ENCODE measurements at places on chromosomes 4 and X.

DNA sequence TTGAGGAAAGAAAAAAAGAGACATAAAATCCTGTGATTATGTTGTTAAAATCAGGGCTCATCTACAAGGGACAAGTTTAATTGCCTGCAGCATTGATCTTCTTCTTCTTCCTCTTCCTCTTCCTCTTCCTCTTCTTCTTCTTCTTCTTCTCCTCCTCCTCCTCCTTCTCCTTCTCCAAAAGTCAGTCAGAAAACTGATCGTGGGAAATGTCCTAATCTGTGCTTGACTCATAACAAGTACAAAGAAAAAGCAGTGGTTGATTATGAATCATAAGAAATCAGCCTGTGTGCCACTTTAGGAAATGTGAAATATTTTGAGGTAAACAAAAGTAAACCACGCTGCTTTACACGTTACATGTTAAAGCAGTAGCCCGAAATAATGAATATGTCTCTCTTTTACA is 2.7 kb upstream of the ATP10D start:
- no peak for DNase-seq

- DNase-seq, result no peak
Observed at GRCh38 chr4:74431113-74431826, 13.7 kb upstream of the AREG start.

GRCh38 chr4:149211876-149212275 is 603.8 kb downstream of the IQCM start:
- no peak for DNase-seq

DNA sequence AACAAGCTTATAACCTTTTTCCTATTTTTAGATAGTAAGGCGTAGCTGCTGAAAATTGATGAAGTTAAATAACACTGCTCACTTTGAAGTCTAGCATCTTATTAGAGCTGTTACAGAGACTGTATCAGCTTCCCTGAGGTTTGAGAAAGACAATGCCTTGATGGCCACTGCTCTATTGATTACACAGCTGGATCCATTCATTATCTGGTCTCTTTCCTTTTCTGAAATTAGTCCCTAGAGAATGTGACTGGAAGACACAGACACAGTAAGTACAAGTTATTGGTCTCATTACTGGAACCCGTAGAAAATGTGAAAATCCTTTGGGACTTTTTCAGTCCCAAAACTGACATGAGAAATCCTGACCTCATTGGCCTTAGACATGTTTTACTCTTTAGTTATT is 188.3 kb downstream of the NAF1 start:
- no peak for DNase-seq

DNA sequence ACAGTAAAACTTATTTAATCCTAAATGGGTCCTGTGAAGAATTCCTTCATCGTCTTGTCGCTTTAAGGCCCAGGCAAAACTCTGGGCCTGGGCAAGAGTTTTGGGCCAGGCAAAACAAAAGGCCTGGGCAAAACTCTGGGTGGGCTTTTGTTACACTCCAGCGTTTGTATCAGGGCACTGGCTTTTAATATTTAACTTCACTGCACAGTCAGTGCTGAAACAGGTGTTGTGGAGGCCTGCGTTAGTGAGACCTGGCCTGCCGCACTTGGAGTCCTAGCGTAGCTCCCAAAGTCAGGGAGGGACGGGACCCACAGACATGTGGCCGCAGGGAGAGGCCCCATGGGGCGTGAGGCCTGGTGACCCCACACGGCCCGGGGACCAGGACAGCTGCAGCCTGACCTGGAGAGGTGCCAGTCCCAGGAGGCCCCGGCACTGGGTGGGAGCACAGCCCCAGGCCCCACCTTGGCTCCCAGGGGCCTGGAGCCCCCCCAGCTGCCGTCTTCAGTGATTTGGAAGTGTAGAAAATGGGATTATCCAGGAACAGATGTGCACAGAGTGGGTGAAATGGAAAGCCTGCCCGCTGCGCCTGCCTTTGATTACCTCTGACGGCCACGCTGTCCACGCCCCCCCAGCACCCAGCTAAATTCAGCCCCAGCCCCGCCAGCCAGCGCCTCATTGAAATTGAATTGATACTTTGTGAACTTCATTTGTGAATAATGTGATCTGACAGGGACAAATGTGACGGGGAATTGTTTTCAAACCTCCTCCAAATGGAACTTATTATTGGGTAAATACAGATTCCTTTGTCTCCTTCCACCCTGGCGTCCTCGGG is 132.9 kb upstream of the NKX1-1 start:
- no peak for DNase-seq

- DNase-seq, result no peak
Observed at GRCh38 chrX:19182785-19183184, 60.5 kb upstream of the ADGRG2 start.

GRCh38 chr4:151691639-151692442 is 69.0 kb downstream of the GATB start:
- DNase-seq, result no peak

DNA sequence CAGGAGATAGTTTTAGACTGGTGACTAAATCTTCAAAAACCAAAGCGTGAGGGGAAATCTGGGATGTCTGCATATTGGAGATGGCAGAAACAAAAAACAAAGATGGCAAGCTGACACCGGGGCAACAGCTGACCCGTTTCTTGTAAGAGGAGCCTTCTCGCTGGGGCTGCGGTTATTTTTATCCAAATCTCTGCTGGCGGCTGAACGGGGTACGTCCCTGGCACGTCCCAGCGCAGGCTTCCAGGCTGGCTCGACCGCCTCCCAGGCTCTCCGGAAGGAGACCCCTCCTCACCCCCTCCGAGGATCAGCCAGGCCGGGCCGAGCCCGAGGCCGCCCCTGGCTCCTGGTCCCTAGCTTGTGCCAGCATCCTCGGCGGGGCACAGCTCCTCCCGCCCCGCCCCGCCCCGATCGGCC is 403 bp downstream of the SGCB start:
- peak; percentile 34 for DNase-seq

DNA sequence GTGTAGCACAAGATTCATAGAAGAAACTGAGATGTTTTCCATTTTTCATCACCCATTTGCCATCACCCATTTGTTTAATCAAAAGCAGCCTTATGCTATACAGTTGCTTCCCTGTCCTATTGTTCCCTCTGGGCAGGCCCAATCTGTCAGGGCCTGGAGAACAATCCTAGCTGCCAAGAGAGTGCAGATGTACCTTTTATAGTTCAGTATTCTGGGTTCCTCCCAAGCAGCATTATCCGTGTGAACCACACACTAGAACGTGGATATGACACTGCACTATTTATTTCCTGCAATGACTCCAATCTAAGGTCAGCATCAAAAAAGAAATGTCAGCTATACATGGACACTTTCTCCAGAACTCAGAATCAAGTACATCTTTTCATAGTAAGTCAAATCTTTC is 269.0 kb downstream of the ADGRA3 start:
- no peak for DNase-seq

GRCh38 chr4:3720466-3720865 is 45.7 kb upstream of the ADRA2C start:
- DNase-seq, result no peak

DNA sequence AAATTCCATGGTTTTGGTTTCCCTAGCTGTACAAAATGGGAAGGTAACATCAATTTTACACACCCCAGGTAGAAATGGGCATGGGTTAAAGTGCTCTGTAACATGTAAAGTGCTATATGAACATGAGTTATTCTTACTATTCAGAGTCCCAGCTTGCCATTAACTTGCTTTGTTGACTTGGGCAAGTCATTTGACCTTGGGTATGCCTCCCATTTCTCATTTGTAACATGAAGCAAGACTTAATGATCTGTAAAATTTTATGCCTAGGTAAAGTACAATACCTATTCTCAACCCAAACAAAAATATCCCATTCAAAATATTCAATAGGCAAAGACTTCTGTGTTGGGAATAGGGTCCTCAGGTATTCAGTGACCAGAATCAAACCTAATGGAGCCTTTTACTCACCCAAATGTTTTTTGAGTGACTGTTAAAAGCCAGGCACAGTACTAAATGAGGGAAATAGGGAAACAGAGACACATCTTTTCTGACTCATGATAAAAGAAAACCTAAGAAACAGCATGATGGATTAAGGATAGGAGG is 126.6 kb downstream of the SH3RF1 start:
- DNase-seq, result no peak

GRCh38 chr4:102533348-102533747 is 32.2 kb downstream of the NFKB1 start:
- no peak for DNase-seq

GRCh38 chr4:100149190-100149589 is 41.1 kb downstream of the DDIT4L start:
- DNase-seq, result no peak

DNA sequence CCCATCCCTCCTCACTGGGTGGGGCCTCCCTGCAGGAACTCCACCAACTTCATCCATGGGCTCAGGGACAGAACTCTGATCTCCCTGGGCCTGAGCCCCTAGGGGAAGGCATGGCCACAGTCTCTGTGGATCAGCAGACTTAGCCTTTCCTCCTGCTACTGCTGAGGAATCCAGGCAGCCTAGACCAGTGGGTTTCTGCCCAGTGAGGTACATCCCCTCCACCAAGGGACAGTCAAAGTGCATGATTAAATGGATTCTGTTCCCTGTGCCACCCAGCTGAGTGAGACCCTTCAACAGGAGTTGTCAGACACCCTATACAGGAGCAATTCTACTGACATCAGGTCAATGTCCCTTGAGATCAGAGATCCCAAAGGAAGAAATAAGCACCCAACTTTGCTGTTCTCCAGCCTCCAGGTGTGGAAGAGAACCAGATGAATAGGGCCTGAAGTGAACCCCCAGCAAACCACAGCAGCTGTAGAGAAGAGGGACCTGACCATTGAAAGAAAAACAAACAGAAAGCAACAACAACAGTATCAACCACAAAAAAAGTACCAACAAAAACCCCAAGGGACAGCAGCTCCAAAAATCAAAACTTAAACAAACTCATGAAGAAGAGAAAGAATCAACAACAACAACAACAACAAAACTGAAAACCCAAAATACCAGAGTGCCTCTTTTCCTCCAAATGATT is 84.8 kb downstream of the CHIC1 start:
- DNase-seq, result no peak

- no peak for DNase-seq
Observed at GRCh38 chr4:160353548-160353947, 1250.7 kb downstream of the RAPGEF2 start.

- no peak for DNase-seq
Observed at GRCh38 chr4:87931932-87932331, 43.6 kb upstream of the SPP1 start.

DNA sequence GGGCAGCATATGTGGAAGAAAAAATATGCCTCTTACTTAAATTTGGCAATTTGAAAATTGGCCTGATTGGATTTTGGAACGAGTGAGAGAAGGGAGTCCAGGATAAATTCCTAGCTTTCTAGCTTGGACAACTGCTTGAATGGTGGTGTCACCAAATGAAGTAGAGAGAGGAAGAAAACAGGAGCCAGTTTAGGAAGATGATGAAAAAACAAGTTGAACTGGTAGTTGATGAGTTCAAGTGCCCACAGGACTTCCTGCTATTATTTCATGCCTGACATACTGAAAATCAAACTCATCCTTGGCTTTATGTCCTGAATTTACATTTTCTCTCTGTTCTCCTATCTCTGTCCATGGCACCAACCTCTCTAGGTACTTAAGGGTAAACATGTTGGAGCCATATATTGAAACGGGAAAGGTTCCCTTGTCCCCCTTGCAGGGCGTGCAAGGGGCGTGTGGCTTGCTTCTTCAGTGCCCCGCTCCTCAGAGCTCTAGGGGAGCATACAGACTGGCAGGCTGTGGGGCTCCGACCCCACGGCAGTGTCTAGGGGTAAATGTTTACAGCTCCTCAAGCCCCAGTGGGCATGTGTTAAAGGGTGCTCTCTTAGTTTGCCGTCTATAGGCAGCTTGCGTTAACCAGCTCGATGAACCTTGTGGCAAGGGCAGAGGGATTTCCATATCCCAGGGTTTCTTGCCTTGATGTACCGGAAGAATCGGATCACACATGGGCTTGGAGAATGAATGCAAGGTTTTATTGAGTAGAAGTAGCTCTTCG is 250.7 kb upstream of the PGRMC2 start:
- DNase-seq, result no peak

DNA sequence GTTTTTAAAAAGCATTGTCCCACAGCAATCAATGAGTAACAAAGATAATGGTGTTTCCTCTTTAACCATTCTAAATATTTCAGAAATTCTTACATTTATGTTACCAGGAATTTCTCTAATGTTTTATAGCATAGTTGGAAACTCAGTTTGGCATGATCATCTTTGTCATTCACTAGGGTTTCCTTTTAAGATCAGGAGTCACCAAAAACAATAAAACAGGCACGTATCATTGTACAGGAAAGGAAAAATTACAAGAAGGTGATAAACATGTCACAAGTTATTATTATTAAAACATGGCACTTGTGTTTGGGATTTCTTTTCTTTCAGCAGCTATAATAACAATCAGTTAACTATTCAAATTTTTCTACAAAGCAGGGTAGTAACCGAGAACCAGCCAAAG is 84.0 kb downstream of the SLC10A7 start:
- DNase-seq, result no peak

DNA sequence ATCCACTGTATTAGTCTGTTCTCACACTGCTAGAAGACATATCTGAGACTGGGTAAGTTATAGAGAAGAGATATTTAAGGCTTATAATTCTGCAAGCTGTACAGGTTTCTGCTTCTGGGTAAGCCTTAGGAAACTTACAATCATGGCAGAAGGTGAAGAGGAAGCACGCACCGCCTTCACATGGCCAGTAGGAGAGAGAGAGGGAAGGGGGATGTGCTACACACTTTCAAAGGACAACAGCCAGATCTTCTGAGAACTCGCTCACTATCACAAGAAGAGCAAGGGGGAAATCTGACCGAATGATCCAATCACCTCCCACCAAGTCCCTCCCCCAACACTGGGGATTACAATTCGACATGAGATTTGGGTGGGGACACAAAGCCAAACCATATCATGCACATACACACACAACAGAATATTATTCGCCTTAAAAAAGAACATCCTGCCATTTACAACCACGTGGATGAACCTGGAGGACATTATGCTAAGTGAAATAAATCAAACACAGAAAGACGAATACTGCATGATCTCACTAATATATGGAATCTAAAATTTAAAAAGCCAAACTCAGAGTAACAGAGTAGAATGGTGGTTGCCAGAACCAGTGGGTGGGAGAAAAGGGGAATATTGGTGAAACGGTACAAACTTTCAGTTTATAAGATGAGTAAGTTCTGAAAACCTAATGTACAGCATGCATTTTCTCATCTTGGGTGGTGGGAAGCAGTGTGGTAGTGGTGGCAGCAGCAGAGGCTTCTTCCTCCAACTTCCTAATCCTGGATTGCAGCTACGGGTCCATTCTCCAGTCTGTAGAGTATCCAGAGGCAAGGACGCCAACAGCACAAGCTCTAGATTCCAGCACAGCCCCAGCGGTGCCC is 12.8 kb downstream of the FRYL start:
- DNase-seq, result no peak

DNA sequence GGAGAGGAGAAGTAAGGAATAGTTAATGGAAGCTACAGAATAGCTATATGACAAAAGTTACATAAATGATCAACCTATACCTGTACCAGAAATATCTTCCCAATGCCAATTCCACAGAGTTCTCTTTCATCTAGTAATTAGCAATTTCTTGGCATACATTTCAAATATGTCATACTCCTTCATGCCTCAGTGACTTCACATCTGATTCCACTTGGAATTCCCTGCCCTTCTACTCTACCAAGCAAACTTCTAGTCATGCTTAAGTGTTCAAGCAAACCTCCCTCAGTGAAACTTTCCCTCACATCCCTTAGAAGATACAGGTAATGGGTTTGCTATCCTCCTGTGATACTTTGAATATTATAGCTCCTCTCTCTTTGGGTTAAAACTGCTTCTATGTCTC is 127.1 kb downstream of the KLHL13 start:
- no peak for DNase-seq

All from activated CD4-positive, alpha-beta T cell treated with anti-CD3 and anti-CD28 coated beads, Interleukin-2, amount 50 U/mL, for 48 hours (primary cell).